Stimulated activated CD8-positive, alpha-beta memory T cell treated with anti-CD3 and anti-CD28 coated beads, Interleukin-12 subunit alpha, Interleukin-12 subunit beta, amount 100 ng/mL, for 1 hour (primary cell): ENCODE measurements at places on chromosomes 7 and 10.

DNA sequence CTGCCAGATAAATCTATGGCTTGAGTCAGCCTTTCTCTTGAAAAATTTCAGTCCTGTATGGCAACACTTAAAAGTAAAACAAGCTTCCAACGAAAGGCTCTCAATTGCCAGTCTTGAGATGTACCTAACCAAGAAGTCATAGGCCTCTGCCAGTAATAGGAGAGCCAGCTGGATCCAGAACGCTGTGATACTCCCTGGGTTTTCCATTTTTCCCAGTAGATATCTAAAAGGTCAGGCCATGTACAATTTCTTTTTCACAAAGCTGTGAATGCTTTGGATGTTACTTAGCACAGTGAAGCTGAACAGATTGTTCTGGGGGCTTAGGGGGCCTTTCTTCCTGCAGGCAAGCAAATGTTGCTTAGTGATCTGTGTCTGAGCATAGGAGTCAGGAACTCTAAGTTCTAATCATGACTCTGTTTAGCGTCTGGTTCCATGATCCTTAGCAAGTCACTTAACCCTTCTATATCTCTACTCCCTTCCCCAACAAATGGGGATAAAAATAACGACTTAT lies 86.5 kb downstream of the ARMH3 start:
- no peak for DNase-seq

DNA sequence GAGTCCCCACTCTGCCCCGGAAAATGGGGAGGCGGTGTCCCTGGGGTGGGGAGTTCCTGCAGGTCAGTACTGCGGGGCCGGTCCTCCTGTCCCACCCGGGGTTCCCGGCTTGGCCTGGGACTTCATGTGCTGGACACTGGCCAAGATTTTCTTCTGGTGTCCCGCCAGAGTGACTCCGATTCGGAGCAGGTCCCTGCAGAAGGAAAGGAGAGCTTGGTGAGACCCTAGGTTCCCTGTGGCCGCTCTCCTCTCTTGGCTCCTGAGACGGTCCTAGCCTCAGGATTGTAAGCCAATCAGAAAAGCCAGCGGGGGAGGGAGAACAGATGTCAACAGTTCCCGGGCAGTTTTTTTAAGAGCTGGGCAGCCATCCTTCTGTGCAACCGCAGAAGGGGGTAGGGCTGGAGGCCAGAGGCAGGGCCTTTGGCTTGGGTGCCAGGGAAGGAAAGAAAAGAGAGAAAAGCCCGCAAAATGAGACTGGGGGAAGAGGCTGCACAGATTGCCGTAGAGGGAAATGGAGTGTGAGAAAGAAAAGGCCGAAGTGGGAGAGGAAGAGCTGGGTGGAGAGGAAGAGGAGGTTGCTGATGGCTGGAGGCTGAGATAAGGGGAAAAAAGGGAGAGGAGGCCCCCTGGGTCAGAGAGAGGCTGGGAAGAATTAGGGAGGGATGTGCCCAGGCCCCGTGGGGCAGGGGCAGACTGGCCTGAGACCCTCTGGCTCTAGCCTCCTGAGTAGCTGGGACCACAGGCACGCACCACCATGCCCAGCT lies 23.7 kb downstream of the EPHB4 start:
- no peak for DNase-seq

DNA sequence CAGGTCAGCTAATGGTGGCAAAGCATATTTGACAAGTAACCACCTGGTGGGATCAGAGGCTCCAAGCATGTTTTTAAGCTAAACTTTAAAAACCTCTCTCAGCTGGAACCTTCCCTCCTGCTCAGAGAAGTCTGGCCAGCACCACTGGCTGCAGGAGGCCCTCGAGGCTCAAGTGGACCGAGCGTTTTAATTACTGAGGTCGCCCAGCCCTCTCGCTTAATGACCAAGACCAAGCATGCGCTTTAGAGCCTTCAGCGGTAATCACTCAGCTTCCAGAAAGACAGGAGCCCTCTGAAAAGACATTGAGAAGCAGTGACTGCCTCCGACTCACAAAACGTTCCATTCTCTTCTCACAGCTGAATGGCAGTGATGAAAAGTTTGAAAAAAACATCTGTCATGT lies 383.4 kb upstream of the ADARB2 start:
- DNase-seq = no peak

DNA sequence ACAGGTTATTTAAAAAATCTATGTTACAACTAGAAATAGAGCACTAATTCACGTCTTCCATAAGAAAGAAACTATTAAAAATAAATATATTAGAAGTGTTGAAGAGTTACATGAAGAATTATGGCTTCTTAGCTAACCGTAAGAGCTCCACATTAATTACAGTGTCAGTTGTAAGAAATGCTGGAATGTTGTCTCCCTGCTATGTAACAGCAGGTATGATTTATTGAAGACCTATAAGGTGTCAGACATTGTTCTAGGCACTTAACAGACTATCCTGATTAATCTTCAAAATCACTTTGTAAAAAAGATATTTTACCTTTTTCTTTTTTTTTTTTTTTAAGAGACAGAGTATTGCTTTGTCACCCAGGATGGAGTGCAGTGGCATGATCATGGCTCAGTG lies 75.8 kb upstream of the NEBL start:
- DNase-seq = no peak

- DNase-seq = no peak
Observed at GRCh38 chr7:29217113-29217512, 22.5 kb downstream of the CHN2 start.

DNA sequence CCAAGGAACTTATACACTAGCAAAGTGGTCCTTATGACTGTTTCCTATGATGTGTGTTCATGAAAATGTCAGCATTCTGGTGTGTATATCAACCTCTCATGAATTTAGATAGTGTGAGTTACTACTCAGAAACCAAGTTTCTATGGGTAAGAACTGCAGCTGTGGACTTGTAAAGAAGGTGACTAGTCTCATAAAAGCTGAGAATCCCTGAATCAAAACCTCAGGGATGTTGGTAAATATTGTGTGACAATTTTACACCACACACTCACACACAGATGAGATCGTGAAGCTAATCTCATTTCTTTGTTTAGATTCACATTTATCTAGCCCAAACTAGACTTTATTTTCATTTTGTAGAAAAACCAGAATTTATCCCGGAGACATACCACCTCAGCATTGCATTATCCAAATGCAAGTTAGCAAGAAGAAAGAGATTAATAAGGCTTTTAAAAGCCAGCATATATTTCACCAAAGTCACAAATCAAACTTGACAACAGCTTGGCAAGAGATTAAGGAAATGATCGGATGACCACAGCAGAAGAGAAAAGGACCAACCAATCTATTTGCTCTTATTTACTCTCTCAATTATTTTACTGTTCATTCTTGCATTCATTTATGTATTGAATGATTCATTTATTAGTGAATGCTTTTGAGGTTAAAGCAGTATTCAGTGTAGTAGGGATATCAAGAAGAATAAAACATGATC lies 92.9 kb downstream of the PLXDC2 start:
- no peak for DNase-seq
